EL (cell line): ENCODE measurements at places on chromosomes 2 and 18.

- no peak for DNase-seq
Measured at GRCh38 chr18:60675126-60675525, 302.6 kb upstream of the MC4R start.

DNA sequence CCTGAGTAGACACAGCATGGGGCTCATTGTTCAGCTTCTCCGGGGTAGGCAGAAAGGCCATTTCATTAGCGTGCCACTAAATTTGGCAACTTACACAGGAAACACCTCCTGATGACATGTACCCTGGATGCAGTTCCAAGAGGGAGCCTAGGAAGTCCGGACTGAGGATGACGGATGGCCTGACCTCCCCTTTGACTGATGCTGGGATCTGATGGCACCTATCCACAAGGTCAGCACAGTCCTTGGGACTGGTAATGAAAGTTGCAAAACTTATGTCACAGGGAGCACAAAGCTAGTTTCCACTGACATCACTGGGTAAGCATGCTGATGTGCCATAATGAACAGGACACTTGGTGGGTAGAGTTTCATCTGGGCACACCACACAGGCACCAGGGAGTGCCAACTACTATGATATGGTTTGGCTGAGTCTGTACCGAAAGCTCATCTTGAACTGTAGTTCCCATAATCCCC lies 126.7 kb upstream of the ARL4C start:
- no peak for DNase-seq

DNA sequence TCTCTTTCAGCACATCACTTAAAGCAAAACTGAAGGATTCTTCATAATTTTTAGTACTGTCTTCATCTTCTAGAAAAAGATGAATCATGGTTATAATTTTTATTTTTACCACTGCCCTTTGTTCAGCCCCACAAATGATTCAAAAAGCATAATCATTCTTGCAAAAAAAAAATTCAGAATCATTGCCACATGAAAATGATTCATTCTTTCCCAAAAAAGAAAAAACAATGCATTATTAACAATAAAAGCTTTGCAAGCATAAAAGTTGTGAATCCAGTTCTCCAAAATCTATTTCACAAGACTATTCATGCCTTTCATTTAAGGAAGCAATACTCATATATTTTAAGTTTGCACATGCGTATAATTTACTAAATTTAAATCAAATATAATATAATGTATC lies 204.8 kb downstream of the RBM43 start:
- no peak for DNase-seq

- no peak for DNase-seq
Measured at GRCh38 chr2:105279126-105279525, 37.6 kb downstream of the GPR45 start.

DNA sequence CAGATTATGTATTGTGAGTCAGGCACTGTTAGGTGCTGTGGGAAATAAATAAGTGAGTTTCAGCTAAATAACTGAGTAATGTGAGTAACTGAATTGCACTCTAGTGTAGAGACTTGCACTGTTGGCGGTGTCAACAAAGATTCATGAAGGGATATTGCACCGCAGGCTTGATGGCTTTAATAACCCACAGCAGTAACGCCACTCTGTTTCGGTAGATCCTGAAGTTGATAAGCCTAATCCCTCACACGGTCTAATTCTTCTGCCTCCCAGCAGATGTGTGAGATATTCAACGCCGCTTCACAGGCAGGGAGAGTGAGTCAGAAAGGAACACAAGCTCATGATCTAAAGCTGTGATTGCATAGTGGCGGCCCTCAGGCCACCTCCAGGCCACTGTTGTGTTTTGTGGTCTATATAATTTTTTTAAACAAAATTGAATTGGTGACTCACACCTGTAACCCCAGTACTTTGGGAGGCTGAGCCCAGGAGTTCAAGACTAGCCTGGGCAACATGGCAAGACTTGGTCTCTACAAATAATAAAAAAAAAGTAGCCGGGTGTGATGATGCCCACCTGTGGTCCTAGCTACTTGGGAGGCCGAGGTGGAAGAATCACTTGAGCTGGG lies 94.3 kb downstream of the LIPG start:
- peak; percentile 76 for DNase-seq

- DNase-seq: no peak
Measured at GRCh38 chr2:69192176-69192945, 179.4 kb downstream of the ANTXR1 start.

DNA sequence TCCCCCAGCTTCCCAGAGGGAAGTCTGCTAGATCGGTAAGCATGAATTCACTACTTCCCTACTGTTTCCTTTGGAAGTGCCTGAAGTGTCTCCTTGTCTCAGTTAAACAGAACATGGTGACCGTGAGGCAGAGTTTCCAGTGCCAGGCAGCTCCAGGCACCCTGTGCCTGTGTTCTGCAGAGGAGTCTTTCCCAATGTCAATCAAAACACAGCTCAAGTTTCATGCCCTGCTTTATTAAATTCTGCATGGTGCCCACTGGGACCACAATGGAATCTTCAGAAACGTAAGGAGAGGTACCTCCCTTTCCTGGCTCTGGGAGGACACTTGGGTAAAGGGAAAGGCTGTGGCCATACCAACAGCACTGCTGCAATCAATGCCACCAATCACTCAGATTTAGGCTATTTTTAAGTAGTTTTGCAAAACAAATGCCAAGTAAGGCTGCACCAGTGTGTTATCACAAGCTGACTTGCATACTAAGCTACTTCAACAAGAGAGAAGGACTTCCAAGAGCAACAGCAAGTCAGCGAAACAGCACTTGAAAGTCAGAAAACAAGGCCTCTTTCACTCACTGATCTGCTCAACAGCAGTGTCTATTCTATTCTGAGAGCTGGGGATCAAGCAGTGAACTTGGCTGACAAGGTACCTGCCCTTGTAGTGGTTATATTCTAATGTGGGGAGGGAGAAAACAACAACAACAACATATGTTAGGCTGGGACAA lies 14.9 kb downstream of the LPIN2 start:
- DNase-seq: no peak

GRCh38 chr2:160308476-160308875 lies 108.4 kb upstream of the ITGB6 start:
- peak; percentile 31 for DNase-seq

DNA sequence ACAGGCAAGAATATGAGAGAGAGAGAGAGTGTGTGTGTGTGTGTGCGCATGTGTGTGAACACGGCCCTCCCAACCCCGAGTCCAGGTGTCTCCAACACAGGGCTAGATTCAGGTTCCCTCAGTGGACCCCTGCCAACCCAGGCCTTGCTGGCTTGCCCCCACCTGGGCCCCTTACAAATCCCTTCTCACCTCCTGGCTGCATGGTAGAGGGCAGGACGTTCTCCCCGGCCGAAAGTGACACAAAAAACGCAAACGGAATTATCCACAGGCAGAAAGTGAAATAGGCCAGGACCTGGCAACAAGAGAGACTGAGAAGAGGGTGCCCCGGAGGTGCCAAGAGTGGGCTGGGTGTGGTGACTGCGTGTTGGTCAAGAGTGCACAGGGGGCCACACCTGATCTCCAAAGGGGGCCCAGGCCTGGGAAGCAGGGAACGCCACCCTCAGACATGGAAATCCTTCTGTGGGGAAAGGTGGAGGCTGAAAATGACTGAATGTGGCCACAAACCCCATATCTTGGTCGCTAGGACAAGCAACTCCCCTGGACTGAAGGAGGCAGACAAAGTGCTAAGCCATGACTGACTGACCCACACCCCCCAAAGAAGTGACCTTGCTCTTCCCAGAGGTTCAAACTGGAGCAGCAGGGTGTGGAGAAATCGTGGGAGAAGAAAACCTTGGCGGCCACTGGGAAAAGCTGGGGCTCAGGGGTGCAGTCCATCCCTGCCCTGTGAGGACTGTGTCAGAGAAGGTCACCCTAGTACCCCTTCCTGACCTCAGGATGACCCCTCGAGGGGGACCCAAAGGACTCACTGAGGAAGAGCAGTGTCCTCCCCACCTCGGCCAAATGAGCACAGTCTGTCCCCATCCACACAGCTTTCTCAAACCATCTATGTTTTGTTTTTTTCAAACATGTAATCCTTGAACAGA lies 5.7 kb downstream of the TEX261 start:
- no peak for DNase-seq

DNA sequence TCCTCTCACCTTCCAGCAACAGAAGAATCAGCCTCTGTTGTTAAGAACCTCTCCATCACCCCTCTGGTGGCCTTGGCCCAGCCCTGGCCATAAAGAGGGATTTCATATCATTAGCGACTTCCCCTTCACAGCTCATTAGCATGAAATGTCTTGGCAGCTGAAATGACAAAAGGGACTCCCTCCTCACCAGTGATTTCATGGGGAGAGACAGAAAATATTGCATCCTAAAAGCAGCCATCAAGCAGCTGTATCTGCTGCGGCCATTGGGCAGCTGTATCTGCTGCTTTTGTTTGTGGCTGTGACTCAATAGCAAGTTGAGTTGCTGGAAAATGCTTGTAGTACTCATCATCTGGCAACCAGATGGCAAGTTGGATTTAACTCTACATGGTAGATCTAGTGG lies 105.9 kb upstream of the RMDN2 start:
- peak; percentile 90 for DNase-seq

DNA sequence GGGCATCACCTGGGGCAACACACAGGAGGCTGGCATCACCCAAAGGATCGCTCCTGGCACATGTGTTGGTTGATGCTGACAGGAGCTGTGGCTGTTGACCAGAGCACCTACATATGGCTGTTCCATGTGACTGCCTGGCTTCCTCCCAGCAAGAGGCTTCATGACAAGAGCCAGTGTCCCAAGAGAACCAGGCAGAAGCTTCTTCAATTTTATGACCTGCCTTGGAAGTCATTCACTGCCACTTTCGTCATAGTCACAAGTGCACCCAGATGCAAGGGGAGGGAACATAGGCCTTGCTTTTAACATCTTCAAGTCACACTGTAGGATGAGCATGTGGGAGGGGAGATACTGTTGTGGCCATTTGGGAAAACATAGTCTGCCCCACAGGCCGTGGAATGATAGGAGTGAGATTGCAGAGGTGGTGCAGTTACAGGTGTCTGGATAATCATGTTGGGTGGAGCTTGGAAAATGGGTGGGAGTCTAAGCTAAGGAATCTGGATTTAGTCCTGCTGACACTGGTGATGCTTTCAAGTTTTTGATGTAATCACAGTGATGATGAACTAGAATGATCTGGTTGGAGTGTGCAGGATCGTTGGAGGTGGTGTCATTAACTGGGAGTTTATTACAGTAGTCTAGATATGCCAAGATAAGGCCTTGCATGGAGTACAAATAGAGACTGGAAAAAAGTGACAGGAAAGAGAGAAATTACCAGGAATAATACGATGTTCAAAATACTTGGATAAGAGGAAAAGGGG lies 107.0 kb downstream of the RAPGEF4 start:
- DNase-seq: no peak

GRCh38 chr18:74465775-74466174 lies 8.7 kb upstream of the DIPK1C start:
- no peak for DNase-seq

DNA sequence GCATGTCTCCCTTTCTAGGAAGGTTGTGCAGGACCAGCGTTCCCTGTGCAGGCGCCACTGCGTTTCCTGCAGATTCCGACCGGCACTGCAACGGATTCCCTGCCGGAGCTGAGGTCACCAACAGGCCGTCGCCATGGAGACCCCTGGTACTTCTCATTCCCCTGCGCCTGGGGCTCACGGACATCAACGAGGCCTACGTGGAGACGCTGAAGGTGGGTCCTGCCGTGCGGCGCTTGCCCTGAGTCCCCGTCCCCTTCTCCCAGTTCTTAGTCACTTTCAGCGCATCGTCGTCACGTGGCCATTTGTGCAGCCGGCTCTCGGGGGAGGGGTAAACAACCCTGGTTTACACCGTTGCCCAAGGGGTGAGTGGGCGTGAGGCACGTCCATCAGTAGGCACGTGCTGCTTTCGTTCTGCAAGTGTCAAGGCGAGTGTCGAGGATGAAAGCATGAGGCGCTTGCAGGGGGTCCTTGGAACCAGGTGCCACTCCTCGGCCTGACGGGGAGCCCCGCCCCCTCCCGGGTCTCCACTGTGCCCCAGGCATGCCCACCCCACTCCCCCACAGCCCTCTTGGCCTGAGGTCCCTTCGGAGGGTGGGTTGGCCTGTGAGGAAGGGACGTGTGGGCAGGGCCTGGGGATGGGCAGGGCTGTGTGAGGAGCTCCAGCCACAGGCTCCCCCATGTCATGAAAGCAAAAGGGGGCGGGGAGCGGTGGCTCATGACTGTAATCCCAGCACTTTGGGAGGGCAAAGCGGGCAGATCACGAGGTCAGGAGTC lies 19.8 kb downstream of the DTYMK start:
- DNase-seq: no peak

DNA sequence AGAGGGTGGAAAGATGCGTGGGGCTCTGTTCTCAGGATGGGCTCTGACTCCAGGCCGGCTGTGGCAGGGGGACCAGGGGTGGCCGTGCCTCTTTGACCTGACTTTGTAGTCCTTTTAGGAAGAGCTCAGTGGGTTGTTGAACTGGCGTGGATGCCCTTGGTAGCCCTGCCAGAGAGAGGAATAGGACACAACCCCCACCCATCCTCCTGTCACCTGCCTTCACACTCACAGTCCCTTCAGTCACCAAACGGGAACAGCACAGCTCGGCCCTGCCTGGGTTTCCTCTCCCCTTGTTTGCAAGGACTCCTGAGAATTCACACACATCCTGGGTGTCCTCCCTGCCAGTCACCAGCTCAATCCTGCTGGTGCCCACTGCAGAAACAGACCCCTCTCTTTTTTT lies 20.1 kb upstream of the MRPL33 start:
- DNase-seq: no peak

- no peak for DNase-seq
Measured at GRCh38 chr18:48072428-48073204, 142.2 kb upstream of the SMAD2 start.

- no peak for DNase-seq
Measured at GRCh38 chr2:39919511-39920306, 140.7 kb upstream of the THUMPD2 start.

DNA sequence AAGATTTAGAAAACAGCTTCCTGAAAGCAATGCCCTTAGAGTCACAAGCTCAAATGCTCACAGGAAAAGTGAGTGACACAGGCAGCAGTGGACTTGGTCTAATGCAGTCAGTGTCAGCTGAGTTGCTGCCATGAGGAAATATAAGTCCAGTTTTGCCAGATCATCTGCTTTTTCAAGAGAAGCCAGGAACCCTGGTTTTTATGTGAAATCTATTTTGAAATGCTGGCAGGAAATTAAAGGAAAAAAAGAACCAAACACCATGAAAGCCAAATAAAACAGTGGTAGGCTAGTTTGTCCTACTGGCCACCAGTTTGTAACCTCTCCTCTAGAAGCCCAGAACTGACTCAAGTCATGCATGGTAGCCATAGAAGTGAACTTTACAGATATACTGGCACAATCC lies 109.2 kb downstream of the THADA start:
- DNase-seq: no peak
